ENCODE measurements at places on chromosomes 5 and 9.

GRCh38 chr5:57429513-57430120 is 53.0 kb downstream of the ACTBL2 start:
- DNase-seq: no peak

DNA sequence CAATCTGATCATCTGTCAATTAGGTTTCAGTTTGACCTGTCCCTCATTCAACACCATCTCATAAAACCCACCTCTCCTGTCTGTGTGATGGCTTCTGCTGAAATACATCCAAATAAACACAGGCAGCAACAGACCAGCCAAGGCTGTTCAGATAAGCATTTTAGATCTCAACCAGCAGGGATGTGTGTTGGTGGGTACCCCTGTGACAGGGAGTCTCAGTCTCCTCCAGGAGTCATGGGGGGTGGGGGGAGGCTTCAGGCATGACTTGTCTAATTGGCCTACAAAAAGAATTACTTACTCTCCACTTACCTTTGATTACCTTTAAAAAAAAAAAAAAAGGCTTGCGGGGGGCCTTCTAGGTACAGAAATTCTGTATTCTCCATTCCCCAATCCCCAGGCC is 65.9 kb downstream of the ROR2 start:
- no peak for DNase-seq

GRCh38 chr5:178455480-178455835 is 134.7 kb downstream of the COL23A1 start:
- DNase-seq: no peak

DNA sequence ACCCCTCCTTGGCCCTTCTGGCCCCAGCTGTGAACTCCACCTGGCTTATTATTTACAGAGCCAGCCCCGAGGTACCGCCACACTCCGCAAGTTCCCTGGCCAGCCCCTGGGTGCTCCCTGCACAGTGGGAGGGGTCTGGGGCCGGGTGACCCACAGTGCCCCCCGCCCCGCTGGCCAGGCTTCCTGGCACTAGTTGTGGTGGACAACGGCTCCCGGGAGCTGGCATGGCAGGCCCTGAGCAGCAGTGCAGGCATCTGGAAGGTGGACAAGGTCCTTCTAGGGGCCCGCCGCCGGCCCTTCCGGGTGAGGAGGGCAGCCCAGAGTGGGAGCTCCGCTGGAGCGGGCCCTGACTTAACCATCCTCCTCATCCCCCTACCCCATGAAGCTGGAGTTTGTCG is 3.9 kb downstream of the MAMDC4 start:
- DNase-seq: no peak

GRCh38 chr9:34485822-34486221 is 27.2 kb downstream of the DNAI1 start:
- DNase-seq: no peak

DNA sequence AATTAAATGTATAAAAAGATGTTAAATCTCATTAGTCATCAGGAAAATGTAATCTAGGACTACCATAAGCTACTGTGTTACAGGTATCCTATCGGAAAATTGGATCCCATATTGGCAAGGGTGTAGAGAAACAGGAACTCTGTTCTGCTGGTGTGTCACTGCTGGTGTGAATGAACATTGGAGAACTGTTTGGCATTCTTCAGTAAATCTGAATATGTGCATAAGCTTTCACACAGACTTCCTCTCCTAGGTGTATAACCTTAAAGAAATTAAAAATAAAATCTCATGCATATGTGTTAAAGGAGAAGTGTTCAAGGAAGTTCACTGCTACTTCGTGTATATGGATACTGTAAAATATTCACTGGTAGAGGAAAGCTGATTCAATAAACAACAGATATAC is 484.6 kb upstream of the TLE4 start:
- DNase-seq: no peak

DNA sequence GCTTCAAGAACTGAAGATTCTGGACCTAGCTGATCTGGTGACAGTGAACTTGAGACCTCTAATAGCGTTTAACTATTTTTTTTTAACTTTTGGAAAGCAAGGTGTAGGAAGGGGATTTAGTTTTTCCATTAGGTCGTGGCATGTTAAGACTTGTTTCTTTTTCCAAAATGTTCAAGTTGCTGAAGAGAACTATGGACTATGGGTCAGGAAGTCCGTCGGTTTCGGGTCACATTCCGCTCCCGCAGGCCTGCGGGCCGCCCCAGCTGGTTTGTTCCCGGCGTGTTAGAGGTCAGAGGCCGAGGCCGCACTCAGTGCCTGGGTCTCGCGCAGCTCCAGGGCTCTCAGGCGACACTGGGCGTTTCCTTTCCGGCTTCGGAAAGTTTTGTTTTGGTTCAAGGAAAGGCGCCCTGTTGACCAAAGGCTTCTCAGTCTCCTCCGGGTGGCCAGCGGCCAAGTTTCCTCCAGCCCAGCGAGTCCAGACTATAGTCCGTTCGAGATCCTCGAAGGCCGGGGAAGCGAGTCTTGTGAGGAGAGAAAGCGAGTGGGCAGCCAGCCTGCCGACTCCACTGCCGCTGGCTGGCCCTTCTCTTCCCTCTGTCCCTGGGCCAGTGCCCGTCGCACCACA is 586 bp upstream of the FCHO2 start:
- no peak for DNase-seq

DNA sequence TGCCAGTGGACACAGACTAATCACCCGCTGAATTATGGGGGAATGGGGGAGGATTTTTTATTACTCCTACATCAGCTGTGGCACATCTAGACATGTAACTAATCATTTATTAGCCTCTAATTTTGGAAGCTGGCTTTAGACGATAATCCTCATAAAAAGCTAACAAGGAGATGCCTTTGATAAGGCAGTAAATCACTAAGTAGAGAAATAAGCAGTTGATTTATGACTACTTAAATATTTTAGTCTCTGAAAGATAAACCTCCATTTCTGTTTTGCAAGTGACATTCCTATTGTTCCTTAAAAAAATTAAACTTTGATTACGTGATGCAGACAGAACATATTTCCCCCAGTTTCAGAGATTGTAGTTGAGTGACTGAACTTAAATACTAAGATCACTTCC is 206.4 kb upstream of the CDKN2B start:
- no peak for DNase-seq

GRCh38 chr5:39117401-39117800 is 43.2 kb upstream of the RICTOR start:
- DNase-seq: no peak

DNA sequence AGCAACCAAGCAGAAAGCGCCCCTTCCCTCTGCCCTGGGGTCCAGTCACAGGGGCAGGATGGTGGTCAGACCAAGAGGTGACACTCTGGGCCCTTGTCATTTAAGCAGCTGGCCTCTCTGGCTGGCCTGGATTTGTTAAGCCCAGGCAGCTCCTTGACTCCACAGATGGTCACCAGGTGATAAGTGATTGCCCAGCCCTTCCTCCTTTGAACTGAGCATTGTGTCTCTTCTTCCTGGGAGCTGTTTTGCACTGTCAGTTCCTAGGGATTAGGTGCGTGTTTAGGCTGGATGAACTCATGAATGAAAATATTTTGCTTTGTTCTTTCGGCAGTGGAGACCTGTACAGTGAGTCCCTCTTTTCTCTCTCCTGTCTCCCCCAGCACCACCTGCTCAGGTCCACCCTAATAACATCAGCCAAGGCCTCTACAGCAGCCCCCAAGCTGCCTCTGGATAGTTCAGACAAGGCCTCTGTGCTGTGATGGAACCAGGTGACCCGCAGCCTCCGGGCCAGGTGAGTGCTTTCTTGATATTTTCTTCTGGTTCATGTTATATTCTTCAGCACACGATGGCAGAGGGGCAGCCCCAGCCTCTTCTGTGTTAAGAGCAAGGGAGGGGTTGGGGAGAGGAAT is 139.7 kb upstream of the PITX1 start:
- no peak for DNase-seq

DNA sequence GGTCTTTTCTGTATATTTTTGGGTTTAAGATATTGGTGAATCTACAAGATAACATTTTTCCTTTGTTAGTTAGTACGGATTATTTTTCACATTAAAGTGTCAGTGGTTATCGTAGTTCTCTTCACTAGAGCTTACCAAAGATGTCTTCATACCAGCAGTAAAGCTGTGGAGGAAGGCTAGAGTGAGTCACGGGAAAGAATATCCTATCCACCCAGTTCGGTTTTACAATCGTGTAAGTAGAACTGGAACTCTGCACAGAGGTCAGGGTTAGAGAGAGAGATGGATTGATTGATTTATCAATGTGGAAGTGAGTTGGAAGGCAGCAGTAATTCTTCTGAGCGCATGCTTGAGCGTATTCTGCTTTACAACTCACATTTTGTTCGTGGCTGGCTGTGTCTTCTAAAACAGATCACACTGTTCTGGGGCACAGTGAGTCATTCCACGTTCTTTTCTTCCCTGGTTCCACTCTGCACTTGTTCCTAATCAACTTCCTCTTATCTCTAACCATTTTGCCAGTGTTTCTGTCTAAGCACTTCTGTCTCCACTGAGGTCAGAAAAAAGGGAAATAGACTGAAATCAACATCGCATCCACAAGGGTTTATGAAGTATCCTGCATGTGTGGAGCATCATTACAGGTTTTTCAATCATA is 86.5 kb upstream of the ARRDC3 start:
- no peak for DNase-seq

DNA sequence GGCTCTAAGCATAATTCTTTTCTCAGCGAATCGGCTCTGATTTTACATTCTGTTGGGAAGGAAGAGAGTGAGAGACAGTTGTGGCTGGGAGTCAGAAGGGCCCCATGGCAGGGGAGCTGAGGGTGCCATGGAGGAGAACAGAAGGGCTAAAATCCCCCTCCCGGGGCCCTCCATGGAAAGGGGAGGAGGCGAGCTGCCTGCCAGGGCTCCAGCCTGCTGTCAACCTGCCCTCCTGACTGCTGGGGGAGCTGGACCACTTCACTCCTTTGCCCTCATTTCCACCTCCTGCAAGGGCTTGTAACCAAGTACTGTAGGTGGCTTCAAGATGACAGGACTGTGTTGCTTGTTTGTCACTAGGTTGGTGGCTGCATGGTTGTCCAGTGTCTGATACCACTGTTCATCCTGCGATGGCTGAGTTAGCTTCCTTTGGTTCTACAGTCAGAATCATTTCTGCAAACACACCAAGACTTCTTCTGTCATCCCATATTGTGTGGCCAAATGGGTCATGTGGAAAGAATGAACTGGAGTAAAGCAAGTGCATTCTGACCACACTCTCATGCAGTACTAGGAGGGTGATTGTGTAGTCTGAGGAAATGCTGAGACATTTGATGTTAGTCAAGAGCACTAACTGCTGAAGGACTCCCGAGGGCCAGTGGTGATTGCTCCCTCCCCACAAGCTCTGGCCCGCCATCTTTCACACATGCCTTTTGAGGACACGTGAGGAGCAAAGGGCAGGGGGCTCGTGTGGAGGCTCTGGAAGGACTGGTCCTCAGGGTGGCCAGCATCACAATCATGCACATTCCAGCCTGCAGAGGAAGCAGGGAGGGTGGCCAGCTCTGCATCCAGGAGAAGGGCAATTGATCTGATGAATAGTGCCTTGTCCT is 307.2 kb downstream of the GADD45G start:
- no peak for DNase-seq

- DNase-seq: no peak
These were observed 22.7 kb upstream of the FSTL4 start for GRCh38 chr5:133635051-133635450.

DNA sequence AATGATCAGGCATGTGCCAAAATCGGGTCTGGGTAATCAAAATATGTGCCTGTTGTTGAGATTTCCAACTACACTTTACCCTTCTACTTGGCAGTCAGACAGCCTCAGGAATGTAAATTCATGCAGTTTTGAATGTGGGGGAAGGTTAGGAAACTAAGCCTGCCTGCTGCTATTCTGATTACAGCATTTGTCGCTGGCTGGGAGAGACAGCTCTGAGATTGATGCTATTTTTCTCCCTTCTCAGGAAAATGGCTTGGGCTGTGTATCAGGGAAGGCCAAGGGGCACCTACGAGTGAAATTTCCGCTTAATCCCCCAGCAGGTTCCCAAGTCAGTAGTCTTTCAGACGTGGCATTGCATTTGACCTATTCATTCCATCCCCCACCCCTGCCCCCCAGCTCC is 3.6 kb upstream of the RGS7BP start:
- DNase-seq: no peak

DNA sequence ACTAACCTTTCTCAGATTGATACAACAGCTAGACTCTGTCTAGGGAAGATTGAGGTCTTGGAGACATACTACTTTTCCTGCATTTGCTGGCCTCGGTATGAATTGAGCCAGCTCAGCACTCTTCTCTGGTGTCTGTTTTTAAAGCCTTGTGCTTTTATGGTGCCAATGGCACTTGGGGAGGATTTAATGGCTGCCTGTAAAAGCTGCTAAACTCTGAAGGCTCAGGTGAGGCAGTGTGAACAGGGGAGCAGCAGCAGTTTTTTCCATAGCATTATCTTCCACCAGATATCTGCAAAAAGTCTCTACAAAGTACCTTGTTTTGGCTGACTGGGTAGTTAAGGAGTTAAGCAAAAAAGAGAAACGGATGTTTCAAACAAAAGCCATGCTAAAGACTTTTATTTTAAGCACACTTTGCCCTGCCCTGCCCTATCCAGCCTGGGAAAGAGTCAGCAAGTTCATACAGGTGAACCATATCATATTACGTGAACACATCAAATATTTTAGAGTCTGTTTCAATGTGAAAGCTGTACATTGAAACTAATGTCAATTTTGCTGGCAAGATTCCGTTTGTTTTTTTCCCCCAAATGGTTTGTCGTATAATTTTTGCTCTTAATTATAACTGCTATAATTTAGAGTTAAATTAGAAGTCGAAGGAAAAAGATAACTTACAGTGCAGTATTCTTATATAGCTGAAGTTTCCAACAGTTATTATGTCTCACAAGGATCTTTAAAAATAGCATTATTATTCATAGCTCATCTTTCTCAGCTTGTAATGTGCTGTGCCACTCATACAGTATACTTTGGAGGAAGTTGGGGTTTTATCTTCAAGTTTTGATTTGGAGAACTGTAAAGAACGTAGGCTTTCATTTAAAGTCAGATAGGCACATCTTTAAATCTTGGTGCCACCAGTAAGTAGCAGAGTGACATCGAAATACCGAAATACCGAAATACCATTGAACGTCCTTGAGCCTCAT is 424.1 kb upstream of the CD180 start:
- no peak for DNase-seq

- DNase-seq: no peak
These were observed 20.2 kb upstream of the TNC start for GRCh38 chr9:115138151-115138550.

DNA sequence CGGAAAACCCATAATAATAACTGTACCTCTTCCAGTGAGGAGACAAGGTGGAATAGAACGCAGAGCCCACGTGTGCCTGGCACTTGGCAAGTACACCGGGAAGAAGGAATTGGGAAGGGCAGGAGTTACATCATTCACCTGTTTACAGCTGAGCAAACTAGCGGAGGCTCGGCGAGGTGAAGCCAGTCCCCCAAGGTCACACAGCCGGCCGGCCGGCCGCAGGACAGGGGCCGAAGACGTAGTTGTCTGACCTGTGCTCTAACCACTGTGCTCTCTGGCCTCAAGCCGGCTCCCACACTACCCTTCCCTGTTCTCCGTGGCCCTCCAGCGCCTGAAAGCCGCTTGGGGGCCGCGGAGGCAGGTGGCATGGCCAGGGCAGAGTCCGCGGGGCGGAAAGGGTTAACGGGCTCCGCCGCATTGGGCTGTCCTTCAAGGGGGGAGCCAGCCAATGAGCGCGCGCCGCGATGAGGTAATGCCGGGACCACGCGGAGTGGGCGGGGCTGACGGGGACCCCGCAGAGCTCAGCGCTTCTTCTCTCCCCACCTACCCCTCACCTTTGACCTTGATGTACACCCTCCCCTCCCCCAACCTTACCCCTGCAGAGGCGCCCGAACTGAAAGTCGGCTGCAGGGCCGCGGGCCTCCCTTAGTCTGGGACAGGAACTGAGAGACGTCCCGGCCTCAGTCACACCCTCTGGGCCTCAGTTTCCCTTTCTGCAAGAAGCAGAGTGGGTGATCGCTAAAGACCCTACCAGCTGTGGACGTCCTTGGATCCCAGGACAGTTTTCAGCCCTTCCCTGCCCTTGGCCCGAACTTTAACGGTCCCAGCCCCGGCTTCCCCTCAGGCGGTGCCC is 125.1 kb downstream of the C9orf50 start:
- DNase-seq: peak; percentile 92

Measured in CD4-positive, alpha-beta T cell treated with Interleukin-10 for 1 hour (primary cell).